ENCODE measurements at places on chromosomes 12 and 14. TPM values are rescaled to one million over a fixed set of nuclear protein-coding genes. Genes with fewer than 3 reads are reported as not detected.

GRCh38 chr14:44988694-44989093, 26.7 kb downstream of the TOGARAM1 start:
- no peak overlapping the region for H3K27ac ChIP-seq
- no peak for DNase-seq
- H3K4me3 ChIP-seq, result no peak overlapping the region
- H3K36me3 ChIP-seq, result peaks cover 16% of the 10 kb centered on the region
- H3K4me1 ChIP-seq, result peaks cover 14% of the 10 kb centered on the region

GRCh38 chr14:60658909-60659585, 9.8 kb upstream of the SIX1 start:
- H3K27ac ChIP-seq, result no peak overlapping the region
- peaks cover 67% of the 10 kb centered on the region for H3K27me3 ChIP-seq
- no peak for DNase-seq

Gene GNG2
- total RNA-seq, result 70.0 TPM

Gene ANKS1B
- total RNA-seq, result not detected

Gene ANO2
- total RNA-seq, result not detected

GRCh38 chr12:33605757-33606156, 166.1 kb upstream of the SYT10 start:
- H3K36me3 ChIP-seq, result no peaks in the 10 kb centered on the region
- DNase-seq, result no peak
- no peaks in the 10 kb centered on the region for H3K4me1 ChIP-seq
- H3K27ac ChIP-seq, result no peak overlapping the region
- H3K27me3 ChIP-seq, result no peaks in the 10 kb centered on the region
- no peak overlapping the region for H3K4me3 ChIP-seq

Gene MIS18BP1
- 47.1 TPM for total RNA-seq

DNA sequence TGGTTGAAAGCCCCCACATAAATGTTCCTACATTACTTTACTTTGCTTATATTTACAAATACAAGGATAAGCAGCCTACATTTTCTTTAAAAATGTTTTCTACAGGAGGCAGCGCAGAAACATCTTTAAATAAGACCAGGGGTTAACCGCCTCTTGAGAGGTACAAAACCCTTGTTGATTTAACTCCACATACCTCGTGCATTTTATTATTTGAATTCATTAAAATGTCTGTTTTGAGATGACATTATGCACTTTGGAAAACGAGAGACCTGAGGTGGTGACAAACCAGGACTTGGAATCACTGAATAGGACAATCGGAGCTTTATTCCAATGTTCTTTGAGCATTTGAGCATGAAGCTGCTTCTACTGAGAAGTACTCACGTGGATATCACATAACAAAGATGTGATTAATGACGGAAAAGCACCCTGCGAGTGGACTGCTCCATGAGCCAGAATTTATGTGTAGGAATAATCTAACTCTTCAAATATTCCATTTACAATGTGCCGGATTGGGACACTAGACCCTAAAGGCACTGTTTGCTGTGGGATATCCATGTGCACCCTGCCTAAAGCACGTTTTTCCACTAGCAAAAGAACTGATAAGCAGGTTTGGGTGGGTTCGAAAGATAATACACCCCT, 746 bp upstream of the DUSP16 start:
- H3K36me3 ChIP-seq, result no peaks in the 10 kb centered on the region
- peaks cover 3% of the 10 kb centered on the region for H3K27me3 ChIP-seq
- no peak for DNase-seq
- peak overlapping the region; percentile 79 for H3K27ac ChIP-seq
- H3K4me1 ChIP-seq, result peaks cover 15% of the 10 kb centered on the region

Gene AMHR2
- not detected for total RNA-seq

DNA sequence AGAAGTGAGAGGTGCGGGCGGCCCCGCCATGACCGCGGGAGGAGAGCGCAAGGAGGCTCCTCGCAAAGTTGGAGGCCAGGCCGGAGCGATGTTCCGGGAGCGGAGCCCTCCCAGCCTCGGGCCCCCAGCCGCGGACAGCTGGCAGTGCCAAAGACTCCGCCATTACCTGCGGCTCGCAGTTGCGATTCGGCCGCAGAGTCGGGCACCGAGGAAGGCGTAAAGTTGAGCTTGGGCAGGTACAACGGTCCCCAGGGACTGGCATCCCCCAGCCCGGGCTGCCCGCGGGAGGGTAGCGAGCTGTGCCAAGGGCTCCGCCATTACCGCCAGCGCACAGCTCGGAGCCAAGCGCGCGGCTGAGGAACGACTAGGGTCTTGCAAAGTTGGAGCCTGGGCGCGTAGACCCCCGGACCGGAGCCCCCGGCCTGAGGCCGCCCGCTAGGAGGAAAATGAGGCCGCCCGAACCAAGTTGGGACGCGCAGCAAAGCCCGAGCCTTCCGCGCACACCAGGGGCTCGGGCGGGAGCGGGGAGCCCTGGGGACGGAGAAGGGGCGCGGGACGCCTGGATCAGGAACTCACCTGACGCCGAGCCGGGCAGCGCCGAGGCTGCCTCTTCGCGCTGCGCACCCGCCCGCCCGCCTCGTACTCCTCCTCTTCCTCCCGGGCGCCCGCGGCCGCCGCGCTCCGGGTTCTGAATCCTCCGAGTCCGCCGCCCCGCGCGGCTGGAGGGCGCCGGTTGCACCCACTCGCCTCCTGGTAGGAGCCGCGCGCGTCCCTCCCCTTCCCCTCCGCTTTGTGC, 677 bp downstream of the NOS1 start:
- H3K27me3 ChIP-seq, result peaks cover 51% of the 10 kb centered on the region
- H3K4me1 ChIP-seq, result no peaks in the 10 kb centered on the region
- no peaks in the 10 kb centered on the region for H3K36me3 ChIP-seq
- H3K27ac ChIP-seq, result no peak overlapping the region
- no peak overlapping the region for H3K4me3 ChIP-seq

Gene CD69
- total RNA-seq, result 26.7 TPM

GRCh38 chr12:27460471-27460978, 14.0 kb downstream of the SMCO2 start:
- no peaks in the 10 kb centered on the region for H3K36me3 ChIP-seq
- no peak overlapping the region for H3K27ac ChIP-seq
- peaks cover 20% of the 10 kb centered on the region for H3K27me3 ChIP-seq
- DNase-seq, result no peak
- H3K4me1 ChIP-seq, result peaks cover 5% of the 10 kb centered on the region
- no peak overlapping the region for H3K4me3 ChIP-seq

GRCh38 chr14:61190341-61190740, 90.8 kb downstream of the TMEM30B start:
- H3K27me3 ChIP-seq, result peaks cover 39% of the 10 kb centered on the region
- no peak overlapping the region for H3K27ac ChIP-seq
- H3K4me1 ChIP-seq, result peaks cover 4% of the 10 kb centered on the region
- H3K36me3 ChIP-seq, result no peaks in the 10 kb centered on the region
- H3K4me3 ChIP-seq, result no peak overlapping the region

- DNase-seq, result no peak
- no peak overlapping the region for H3K4me3 ChIP-seq
- H3K36me3 ChIP-seq, result no peaks in the 10 kb centered on the region
- H3K27ac ChIP-seq, result no peak overlapping the region
- peaks cover 4% of the 10 kb centered on the region for H3K27me3 ChIP-seq
- peaks cover 34% of the 10 kb centered on the region for H3K4me1 ChIP-seq
Observed at GRCh38 chr14:24680516-24680915, 46.5 kb upstream of the GZMB start.

- no peak overlapping the region for H3K27ac ChIP-seq
- no peak overlapping the region for H3K4me3 ChIP-seq
- no peaks in the 10 kb centered on the region for H3K27me3 ChIP-seq
- H3K4me1 ChIP-seq, result no peaks in the 10 kb centered on the region
- DNase-seq, result no peak
Observed at GRCh38 chr12:981176-981828, 9.7 kb upstream of the ERC1 start.

DNA sequence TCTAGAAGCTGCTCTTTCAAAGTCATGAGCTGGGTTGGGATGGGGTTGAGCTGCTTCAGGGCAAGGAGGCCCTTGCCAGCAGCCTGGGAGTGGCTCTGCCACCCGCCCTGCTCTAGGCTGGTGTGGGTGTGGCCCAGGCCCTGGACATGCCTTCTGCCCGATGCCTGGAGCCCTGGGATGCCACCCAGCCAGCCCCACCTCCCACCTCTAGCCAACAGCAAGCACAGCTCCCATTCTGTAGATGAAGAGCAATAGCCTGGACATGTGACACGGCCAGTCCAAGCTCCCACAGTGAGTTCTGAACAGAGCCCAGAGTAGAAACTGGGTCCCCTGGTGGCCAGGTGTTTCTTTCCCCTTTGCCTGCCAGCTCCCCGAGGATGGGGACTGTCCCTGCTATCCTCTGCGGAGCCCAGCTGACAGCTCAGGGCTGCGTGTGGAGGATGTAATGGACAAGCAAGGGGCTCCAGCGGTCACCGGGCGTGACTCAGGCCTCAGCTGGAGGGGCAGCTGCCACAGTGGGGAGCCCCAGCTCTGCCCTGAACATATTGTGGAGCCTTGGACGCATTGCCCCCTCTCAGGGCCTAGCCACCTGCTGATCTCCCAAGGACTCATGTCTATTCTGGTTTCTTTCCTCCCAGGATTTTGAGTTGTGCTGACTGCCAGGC, 165.2 kb downstream of the TSPAN9 start:
- H3K27me3 ChIP-seq, result no peaks in the 10 kb centered on the region
- H3K4me3 ChIP-seq, result no peak overlapping the region
- H3K4me1 ChIP-seq, result no peaks in the 10 kb centered on the region
- H3K36me3 ChIP-seq, result no peaks in the 10 kb centered on the region
- DNase-seq, result no peak
- H3K27ac ChIP-seq, result no peak overlapping the region

DNA sequence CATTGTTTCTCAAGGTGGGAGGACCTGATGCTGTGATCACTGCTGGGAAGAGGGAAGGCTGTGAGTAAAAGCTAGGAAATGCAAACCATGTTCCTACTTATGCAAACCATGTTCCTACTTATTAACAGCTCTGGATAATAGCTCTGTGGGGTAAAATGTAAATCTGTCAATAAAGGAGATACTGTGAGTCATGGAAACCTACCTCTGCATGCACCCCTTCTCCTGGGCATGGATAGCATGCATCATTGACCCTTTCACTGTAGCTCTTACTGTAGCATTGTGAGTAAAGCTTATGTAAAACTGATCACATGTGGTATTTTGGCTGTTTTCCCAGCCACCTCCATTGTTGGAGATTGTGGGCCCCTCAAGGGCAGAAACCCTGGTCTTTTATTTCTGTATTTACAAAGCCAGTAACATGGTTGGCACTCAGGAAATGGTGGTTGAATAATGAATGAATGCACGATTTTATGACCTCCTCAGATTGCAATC, 253.7 kb downstream of the GRIN2B start:
- no peak for DNase-seq
- H3K27me3 ChIP-seq, result peaks cover 8% of the 10 kb centered on the region
- no peak overlapping the region for H3K27ac ChIP-seq
- H3K4me3 ChIP-seq, result no peak overlapping the region
- no peaks in the 10 kb centered on the region for H3K36me3 ChIP-seq
- H3K4me1 ChIP-seq, result no peaks in the 10 kb centered on the region

Gene FGD4
- 1.8 TPM for total RNA-seq

Gene OR11H7
- total RNA-seq, result not detected

DNA sequence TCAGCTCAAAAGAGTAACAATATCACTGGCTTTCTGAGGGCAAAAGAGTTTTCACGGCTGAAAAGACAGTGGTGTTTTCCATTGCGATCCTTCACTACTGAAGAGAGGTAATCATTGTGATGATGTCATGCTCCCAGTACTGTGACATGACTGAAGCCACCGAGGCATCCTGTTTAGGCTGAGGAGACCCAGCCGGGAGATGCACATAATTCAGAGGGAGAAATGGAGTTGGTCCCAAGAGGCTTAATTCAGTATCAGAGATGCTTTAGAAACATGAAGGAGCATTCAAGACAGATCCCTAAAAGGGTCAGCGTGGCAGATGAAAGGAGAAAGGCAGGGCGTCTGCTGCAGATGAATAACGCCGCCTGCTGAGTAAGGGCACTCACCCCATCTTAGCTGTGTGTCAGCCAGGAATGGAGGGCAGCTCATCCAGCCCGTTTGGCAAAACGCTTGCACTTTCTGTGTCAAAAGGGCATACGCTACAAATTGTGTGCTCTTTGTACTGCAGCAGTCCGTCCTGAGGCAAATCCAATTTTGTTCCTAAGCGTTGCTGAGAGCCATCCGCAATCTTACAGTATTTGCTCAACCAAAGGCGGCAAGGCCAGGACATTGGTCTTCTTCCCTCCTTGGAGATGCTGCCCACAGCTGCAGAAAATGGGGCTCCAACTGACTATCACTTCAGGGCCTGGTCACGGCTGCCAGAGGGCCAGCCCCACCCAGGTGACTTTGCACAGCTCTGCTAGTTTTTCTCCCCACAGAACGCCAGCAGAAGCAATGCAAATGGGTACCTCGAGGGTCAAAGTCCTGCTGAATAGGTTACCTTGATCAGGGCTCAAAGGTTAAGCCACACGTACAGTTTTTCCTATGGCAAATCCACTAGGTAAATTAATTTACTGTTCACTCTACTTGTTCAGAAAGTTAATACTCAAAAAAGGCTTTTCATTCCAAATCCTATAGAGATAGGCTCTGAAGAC, 23.5 kb downstream of the CCDC92 start:
- DNase-seq, result no peak
- no peak overlapping the region for H3K27ac ChIP-seq
- no peaks in the 10 kb centered on the region for H3K4me1 ChIP-seq
- H3K4me3 ChIP-seq, result no peak overlapping the region
- H3K36me3 ChIP-seq, result peaks cover 29% of the 10 kb centered on the region

DNA sequence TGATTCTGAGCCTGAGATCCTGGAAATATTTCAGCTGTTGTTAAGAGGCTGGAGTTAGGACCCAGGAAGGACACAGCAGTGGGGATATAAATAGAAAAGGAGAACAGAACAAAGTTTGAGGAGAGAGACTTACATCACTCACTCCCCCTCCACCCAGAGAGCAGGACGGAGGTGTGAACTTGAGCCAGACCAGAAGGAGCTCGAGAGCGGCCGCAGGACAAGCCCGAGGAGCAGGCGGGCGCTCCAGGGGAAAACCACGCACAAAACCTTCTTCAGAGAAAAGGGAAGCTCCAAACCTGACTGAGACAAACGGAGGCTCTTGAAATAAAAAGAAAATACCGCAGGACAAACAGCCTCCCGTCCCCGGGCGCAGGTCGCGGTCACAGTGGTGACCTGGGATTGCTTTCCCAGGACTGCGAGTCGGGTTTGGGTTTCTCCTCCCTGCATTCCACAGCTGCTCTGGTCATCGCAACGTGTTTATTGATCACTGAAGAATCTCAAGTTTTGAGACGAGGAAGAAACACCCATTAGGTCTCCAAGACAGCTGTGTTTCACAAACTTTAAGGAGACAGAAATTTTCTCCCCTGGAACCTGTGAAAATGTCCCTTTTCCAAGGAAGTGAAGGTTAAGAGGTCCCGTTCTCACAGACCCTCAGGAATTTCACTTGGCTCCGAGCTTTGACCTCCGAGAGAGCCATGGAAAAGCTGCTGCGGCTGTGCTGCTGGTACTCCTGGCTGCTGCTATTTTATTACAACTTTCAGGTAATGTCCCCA, at the start of gene ADGRD1:
TSS of gene ADGRD1 (plus strand) at position 137 of the 773 bp plus-strand sequence. CDS start at position 696, 559 bp downstream.
- no peak within 1 kb of the TSS for H3K27ac ChIP-seq
- H3K27me3 ChIP-seq, result peaks cover 17% of the 10 kb centered on the region
- peaks cover 15% of the 10 kb centered on the region for H3K4me1 ChIP-seq
- no peak for DNase-seq

Gene CDKN3
- total RNA-seq, result 0.91 TPM

GRCh38 chr14:29906256-29906870, 21.3 kb downstream of the PRKD1 start:
- no peaks in the 10 kb centered on the region for H3K27me3 ChIP-seq
- no peak for DNase-seq
- no peak overlapping the region for H3K4me3 ChIP-seq
- H3K4me1 ChIP-seq, result no peaks in the 10 kb centered on the region
- no peak overlapping the region for H3K27ac ChIP-seq
